ENCODE measurements at places on chromosomes 5 and 9.

- DNase-seq = no peak
Measured at GRCh38 chr5:54088081-54088480, 222.3 kb downstream of the ARL15 start.

DNA sequence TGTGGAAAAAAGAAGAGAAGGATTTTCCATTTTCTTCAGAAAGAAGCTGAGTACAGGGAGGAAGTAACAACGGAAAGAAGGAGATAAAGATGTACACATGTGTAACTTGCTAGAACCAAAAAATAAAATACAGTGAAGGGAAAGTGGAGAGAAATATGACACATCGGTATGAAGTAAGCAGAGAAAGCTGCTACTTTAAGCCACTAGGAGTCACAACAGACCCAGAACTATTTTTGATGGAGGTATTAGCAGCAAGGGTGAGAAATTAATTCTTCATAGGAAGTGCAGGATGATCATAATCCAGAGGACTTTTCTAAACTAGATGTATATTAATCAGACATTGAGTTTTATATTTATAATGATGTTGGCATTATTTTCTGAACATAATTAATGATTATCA lies 88.5 kb downstream of the FAM174A start:
- DNase-seq = no peak

- DNase-seq = no peak
Measured at GRCh38 chr9:81804306-81804705, 115.0 kb upstream of the TLE1 start.

- DNase-seq = no peak
Measured at GRCh38 chr9:77508396-77508795, 139.7 kb downstream of the GNA14 start.

- no peak for DNase-seq
Measured at GRCh38 chr5:65986050-65986451, 59.7 kb downstream of the ERBIN start.

DNA sequence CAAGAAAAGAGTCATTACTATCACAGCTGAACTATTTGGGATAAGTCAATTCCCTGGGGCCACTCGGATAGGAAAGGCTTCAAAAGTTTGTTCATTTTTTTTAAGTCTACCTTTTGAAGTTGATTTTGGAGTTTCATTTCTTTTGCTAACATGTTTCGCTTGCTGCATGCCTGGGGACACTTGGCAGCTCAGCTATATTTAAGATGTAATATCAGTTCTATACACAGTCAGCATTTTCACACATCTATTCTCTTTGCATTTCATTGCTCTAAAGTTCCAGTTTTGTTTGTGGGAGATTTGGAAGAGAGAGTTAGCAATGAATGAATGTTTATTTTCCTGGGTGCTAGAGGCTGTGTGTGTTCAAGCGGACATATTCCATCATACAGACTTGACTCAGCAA lies 445.2 kb upstream of the GRAMD2B start:
- no peak for DNase-seq

DNA sequence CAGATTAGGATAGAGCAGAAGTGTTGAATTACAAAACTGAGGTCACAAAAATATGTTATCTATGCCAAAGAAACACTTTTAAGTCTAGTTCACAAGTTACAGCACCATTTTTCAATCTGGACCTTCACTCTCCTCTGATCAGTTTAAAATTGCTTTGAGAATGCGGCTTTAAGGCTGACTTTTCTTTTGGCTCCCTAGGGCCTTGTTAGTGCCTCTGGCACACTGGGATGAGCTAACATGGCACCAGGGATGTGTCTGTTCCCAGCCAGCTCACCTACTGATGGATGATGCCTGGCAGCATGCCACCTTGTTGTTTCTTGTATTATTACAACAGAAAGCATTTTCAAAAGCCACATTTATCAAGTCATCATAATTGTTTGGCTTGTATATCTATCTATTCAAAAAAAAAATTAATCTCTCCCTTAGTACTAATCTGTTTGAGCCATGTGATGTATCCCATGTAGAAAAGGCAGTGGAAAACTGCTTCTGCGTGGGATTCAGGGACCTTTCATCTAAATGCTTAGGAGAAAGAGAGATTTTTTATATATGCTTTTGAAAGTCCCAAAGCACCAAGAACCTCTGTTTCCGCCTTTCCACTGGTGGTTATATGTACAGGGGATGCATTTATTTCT lies 46.6 kb downstream of the ADAMTSL1 start:
- no peak for DNase-seq

DNA sequence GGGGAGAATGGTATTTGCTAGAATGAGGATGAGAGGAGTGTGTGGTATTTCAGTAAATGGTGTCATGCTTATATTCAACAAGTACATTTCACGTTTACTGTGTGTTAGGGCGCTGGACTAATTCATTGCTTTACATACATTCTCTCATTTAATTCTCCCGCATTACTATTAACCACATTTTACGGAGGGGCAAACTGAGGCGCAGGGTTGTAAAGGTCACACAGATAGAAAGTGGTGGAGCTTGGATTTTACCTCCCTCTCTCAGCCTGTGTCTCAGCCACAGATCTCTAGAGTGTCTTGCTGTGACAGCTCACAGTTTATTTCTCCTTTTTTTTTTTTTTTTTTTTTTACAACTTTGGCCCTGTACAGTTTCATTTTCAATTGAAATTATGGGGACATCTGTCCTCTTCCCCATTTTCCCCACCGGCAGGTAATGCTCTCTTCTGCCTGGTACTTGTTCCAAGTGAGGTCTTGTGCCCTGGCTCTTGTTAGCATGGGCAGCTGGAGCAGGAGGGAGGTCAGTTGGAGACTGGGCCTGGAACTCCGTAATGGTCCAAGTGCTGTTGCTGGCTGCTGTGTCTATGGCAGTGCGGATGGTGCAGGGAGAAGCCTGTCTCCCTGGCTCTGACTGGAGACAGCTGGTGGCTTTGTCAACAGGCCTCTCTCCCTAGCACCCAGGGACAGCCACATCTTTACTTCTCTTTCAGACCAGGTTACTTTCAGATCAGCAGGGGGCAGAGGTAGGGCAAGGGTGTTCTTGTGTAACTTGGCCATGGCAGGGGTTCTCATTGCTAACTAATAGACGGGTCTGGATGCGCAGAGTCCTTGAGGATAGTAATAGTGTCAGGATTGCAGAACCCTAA lies 20.5 kb upstream of the NDST1 start:
- DNase-seq = no peak

DNA sequence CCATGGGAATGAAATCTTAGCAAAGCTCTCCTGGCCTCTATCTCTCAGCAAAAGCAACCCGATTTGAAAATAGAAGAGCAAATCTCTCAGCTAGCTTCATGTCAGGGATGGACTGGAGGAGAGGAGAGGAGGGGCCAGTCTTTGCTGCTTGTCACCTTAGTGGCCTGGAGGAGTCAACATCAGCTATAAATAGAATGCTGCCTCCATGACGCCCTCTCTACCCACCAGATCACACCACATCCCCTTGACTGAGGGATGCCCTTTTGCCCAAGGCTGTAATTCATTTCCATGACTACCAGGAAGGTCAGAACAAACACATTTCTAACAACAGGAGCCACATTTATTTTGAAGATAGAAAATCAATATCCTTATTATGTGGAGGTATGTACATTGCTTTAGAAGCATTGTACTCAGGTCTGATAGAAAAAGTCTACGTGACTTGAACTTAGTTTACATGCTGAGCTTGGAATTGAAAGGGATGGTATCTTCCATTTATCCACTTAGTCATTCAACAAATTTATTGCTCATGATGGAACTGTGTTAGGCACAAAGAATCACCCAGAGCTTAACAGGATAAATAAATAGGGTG lies 92.4 kb upstream of the LIFR start:
- no peak for DNase-seq

DNA sequence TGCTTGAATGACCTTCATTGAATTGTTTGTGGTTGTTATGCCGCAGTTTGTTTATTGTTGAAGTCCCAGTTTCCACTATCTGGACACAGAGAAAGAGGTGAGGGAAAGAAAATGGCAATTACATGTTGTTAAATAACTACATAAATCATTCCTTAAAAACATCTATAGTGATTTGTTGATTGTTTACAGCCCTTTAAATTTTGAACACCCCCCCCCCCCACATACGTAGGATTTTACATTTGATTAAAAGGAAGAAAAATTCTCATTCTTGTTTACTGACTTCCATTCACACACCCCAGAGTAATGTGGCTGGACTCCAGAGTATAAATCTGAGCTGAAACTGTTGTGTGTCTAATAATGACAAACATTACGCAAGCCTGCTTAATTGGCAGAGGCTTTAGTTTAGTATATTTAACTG lies 87.1 kb upstream of the FAM174A start:
- DNase-seq = no peak

Data from stimulated activated CD8-positive, alpha-beta memory T cell treated with anti-CD3 and anti-CD28 coated beads, Interleukin-7, amount 100 ng/mL, for 1 hour (primary cell).